Activated T-cell treated with anti-CD3 and anti-CD28 coated beads for 48 hours (primary cell): ENCODE measurements at places on chromosomes 11 and 22.

GRCh38 chr11:30553521-30554110 is 32.5 kb downstream of the MPPED2 start:
- no peak for DNase-seq

GRCh38 chr11:75879737-75880136 is 64.7 kb downstream of the UVRAG start:
- no peak for DNase-seq

GRCh38 chr11:85750646-85751045 is 60.3 kb downstream of the SYTL2 start:
- DNase-seq, result no peak

DNA sequence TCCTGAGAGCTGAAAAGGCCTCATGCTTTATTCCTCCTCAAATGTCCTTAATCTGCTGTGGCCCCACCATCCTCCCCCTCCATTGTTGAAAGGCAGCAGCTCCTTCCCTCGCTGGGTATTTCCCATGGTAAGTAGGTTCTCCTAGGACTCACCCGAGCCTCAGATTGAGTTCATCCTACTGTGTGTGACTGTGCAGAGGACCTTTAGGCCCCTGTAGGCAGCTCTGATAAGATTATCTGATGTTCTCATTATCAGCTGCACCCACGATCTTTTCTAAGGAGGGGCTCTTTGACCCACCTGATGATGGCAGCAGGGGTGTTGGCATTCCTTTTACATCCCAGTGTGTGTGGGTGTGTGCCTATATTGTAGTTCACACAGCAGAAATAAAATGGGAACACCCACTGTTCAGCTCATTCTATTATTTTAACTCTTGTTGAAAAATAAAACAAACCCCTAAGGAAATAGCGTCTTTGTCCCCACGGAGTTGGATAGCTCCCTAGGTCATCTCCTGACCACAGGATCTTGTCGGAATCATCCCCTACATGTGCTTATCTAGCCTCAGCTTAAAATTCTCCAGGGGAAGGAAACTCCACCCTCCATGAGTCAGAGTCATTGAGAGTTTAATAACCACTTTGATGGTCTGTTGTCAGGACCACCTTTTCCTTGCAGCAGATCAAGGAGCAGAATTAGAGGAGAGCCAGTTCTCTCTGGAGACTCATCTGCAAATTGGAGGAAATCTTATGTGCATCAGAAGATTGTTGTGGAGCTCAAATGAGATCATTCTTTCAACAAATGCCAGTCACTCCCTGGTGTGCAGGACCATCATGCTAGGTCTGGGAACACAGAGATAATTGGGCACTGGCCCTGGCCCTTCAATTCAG is 19.3 kb downstream of the ENDOD1 start:
- DNase-seq, result no peak

DNA sequence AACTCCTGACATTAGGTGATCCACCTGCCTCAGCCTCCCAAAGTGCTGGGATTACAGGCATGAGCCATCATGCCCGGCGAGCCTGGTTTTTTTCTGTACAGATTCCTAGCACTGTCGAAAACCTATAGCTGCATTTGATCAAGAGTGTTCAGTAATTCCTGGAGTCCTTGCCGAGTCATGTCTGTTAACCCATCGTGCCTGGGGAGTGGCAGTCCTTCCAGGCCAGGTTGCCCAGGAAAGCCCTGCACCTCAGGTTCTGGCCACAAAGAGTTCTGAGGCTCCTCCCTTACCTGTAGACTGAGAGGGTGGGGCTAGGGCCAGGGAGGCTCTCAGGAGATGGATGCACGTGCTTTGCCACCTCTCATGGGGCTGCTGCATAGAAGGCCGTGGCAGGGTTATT is 17.0 kb downstream of the YDJC start:
- no peak for DNase-seq
